Stimulated activated CD4-positive, alpha-beta T cell treated with anti-CD3 and anti-CD28 coated beads, Interleukin-1b, Interleukin-23, amount 100 ng/mL, for 1 hour (primary cell): ENCODE measurements at places on chromosomes 7 and 10.

DNA sequence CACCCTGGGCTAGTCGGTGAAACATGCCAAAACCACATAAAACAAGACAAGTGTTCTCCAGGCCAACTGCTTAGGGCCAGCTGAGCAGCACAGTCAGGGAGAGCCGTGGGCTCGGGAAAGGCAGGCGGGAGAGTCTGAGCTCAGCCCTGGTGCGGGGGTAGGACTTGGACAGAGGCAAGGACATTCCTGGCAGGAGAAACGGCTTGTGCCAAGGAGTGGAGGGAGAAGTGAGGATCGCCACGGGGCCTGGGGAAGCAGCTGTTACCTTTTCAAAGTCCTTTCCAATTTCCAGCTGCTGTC, 4.2 kb downstream of the ELN start:
- no peak for DNase-seq

DNA sequence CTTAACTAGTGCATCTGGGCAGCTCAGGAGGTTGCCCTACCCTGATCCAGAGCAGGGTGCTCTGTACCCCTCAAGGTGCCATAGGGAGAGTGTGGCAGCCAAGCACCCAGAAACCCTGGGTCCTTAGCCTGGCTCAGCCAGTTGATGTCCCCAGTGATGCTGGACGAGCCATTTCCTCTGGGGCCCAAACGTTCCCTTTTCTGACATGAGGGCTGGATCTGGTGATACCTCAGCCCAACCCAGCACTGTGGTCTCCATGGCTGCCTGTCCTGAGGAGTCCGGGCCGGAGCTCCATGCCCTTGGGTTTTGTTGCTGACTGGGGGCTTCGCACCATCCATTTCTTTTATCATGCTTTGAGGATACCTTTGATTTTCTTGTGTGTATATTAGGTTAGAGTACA, 87.9 kb upstream of the IKZF1 start:
- no peak for DNase-seq

DNA sequence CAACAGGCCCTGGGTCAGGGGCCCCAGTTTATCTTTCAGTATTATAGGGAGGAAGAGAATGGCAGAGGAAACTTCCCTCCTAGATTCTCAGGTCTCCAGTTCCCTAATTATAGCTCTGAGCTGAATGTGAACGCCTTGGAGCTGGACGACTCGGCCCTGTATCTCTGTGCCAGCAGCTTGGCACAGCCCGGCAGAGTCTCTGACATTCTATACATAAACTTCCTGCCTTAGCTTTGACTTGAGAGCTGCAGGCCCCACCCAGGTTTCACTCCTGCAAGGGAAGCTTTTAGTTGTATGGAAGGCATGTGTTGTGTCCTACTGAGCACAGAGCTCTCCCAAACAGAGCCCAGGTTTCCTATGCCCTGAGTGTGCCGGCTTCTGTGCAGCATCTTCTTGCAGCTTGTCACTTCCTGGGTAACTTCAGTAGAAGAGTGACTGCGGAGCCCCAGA, 205.6 kb upstream of the PRSS58 start:
- DNase-seq = no peak

DNA sequence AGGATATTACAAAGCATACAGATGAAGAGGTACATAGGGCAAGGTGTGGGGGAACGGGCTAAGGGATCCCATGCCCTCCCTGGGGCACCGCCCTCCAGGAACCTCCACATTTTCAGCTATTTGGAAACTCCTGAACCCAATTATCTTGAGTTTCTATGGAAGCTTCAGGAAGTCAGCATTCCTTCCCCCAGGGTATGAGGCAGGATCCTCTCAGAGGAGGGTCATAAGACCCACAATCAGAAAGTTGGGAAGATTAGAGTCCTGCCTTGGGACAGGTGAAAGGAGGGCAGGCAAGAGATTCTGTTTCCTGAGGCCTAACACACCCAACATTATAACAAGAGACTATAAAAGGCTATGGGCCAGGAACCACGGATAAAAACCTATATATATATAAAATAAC, 98.0 kb downstream of the RALA start:
- DNase-seq = no peak

DNA sequence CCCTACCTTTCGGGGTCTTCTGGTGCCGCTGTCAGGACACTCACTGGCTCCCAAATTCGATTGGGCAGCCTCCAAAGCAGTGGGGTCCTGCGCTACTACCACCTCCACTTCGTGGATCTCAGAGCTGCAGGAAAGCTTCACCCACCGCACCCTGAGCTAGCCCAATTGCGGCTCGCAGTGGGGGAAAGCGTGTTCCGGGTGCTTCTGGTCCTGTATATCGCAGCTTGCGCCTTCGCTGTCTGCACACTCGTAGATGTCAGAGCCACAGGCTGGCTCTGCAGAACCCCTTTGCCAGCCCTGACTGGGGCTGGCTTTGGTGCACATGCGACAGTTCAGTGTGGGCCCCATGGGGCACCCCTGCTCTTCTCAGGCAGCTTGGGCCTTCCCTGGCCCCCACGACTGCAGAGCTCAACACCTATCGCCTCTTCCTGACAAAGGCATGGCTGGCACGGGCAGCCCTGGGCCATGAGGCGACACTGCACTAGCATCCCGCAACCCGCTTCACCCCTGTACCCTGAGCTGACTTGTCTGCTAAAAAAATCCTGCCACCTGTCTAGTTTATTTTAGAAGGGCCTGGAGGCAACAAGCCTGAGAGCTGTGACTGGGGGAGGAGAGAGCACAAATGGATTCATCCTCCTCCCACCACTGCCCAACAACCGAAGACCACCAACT, 78.7 kb upstream of the ABI1 start:
- no peak for DNase-seq

DNA sequence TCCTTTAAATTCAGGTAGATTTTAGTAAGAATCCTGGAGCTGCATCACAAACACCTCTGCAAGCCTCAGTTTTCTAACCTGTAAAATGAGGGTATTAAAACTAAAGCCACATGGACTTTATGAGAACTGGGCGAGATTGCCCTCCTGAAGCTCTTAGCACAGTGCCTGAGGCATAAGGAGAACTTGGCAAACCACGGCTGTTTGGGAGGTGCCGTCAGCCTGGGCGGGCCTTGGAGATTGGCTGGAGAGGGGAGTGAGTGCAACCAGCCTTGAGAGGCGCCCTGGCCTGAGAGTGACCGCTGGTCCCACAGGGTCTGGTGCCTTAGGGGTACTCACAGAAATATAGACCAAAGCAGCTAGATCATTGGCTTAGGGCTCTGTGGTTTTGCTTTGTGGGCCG, 5.4 kb upstream of the TNS3 start:
- no peak for DNase-seq

DNA sequence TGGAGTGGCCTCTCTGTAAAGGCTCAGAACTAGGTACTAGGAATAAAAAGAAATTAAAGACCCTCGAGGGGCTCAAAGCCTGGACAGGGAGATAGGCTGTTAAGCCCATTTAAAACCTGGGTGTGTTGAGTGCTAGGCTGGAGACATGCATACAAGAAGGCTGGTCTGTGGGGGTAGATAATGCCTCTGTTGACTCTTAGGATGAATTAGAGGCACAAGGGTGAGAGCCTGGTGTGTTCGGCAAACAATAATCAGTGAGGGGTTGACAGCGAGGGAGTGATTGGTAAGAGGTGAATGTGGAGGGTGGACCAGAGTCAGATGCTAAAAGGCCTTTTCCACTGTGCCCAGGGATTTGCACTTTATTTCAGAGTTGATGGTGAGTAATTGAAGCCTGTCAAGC, 12.7 kb downstream of the GSTO2 start:
- no peak for DNase-seq

- no peak for DNase-seq
Measured at GRCh38 chr10:46546591-46547540, 9.6 kb downstream of the GPRIN2 start.

DNA sequence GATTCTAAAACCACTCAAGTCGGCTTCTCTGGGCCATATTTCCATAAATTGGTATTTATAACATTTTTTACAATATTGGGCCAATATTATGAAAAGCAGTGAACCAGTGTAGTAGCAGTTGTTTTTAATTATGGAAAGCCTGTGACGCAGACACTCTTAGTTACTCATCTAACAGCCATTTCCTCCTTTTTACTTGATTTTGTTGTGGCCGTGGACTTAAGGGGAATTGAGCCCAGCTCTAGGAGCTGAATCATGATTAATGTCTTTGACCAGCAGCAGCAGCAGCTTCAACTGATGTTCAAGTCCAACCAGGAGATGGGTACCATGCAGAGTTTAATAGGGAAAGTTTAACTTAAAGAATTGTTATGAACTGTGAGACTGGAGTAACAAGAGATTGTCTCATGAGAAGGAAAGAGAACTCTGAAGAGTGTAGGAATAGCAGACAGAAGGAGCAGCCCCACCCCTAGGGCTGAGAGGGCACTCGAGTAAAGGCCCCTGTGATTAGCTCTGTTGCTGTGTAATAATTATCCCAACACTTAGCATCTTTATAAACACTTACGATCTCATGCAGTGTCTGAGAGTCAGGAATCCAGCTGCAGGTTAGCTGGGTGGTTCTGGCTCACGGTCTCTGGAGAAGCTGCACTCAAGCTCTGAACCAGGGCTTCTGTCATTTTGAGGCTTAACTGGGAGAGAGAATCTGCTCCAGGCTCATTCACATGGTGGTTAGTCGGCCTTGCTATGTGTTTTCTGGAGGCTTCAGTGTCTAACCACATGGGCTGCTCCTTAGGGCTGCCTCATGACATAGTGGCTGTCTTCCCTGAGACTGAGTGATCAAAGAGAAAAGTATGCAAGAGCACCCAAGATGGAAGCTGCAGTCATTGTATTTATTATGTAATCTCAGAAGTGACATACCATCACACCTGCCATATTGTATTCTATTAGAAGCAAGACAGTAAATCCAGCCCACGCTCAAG, 4.6 kb downstream of the LANCL2 start:
- DNase-seq = no peak

DNA sequence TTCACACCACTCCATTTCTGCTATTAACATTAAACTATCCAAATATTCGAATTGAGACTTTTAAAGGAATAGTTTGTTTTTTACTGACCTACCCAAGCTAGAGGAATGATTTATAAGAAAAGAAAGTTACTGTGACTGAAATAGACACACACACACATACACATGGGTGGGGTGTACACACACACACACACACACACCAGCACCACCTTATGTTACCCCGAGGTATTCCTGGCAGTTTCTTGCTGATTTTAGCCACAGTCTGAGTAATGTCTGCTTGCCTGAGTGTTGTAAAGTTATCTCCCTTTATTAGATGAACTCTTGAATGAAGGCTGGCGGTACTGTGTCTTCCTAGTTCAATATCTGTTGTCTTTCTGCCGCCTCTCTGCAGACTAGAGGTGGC, 91.3 kb upstream of the PRKG1 start:
- DNase-seq = no peak

- no peak for DNase-seq
Measured at GRCh38 chr7:45962861-45963260, 41.8 kb upstream of the IGFBP3 start.

DNA sequence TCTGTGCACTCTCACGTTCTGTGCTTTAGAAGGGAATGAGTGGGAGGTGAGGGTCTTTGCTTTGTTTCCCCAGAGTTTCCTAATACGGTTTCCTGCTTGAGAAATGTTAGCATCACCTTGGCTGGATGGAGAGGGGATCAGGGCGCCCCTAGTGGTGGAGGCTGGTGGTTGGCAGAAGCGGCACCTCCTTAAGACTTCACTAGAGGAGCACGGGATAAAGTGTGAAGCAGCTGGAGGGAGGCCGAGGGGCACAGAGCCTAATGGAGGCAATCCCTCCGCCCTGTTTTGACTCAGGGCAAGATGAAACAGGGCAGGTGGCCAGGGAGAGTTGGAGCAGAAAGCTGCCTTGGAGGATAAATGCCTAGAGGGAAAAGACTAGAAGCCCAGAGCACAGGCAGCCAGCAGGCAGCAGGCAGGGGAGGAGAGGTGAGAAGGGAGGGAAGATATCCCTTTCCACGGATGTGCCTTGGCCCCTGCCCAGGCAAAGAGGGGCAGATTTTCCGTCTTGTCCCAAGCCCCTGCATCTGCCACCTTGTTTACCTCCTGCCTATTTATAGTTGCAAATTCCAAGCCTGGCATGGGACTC, 56.0 kb upstream of the BTRC start:
- DNase-seq = peak; percentile 45

DNA sequence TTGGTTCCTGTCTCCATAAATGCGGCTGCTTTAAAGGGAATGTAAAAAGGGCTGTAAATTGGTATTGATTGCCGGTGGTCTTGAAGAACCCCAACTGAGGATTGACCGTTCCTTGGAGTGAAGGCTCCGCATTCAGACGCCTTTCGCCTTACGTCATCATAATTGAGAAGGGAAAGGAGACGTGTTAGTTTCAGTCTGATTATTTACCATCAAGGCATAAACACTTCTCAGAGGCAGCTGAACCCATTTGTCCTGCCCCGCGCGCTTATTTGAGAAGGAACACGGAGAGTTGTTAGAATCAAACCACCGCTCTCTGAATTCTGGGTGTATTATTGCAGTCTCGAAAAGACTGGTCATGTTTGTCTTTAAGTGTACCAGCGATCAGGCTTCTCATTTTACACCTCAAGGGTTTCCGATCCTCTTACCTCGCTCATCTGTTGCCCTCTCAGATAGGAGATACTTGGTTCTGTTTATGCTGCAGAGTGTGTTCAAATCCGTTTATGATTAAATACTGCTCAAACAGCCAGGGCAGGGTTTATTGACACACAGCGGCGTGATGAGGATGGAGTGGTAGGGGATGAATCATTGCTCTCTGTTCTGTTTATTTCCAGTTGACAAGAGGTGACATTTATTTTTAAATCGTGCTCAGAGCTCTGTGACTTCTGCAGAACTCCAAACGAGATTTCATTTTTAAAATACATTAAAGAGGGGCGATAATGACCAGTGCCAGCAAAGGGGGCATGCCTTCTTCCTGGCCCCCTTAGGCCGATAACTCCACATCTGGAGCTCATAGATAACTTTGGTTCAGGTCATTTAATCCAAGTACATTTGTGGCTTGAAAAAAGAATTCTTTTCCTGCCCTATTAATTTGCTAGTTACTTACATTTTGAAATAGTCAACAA, 30.4 kb downstream of the FOXK1 start:
- no peak for DNase-seq

- DNase-seq = no peak
Measured at GRCh38 chr10:3946234-3947229, 161.5 kb upstream of the KLF6 start.

- DNase-seq = no peak
Measured at GRCh38 chr7:157762824-157763223, 426.0 kb downstream of the DNAJB6 start.

DNA sequence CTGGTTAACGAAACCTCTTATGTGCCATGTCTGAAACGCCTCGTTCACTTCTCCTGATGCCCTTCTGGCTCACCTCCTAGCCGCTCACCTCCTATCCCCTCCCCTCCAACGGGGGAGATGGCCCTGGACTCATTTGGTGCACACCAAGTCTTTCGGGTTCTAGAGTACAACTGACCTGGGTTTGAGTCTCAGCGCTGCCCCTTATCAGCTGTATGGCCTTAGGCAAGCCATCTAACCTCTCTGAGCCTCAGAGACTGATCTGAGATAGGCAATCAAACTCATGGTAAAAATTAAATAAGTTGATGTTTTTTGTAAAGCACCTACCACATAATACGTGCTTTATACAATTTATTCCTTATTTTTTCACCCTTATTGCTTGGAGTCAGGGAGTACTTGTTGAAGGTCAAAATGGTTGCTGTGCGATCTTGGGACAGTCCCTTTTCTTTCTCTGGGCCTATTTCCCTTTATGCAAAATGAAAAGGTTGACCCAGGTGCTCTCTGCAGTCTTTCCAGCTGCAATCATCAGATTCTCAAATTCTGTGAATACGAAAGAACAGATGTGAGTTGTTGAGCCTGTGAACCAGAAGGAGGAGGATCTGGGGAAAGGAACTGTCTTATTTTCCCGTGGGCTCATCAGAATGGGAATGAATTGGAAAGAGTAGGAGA, 31.2 kb upstream of the PLEKHA1 start:
- no peak for DNase-seq
